ENCODE measurements at places on chromosomes 12 and 14.

DNA sequence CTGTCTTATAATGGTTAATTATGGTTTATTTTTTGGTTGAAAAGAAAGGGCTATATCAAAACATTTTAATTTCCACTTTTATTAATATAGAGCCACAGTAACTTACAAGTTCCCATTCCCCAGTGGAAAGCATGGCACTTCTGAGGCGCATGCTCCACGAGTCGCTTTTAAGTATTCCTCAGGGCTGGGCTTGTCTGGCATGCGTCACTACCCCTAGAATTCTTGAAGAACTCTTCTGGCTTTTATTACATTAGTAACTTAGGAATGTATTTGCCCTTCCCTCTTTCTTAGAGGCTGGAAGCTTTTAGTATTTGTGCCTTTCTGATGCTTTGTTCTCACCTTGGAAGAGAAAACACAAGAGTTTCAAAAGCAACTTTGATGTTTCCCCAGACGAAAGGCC lies 81.1 kb downstream of the ESR2 start:
- no peak for DNase-seq

- DNase-seq: no peak
Measured at GRCh38 chr14:38737686-38738407, 365.2 kb downstream of the SEC23A start.

DNA sequence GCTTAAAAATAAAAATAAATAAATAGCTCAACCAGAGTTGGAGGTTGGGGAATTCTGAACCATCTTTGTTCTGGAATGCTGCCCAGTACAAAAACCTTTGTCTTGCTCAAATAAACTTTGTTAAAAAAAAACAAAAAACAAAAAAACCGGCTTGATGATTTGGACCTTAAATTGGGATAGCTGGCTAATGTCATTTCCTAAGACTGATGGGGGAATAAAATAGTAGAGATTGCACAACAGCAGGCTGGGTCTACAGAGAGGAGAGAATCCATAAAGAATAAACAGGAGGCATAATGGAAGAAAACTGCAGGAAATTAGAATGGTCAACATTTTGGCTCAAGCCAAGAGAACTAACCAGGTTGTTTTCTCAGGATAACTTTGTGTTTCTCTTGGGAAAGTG lies 370.9 kb downstream of the AEBP2 start:
- DNase-seq: no peak

DNA sequence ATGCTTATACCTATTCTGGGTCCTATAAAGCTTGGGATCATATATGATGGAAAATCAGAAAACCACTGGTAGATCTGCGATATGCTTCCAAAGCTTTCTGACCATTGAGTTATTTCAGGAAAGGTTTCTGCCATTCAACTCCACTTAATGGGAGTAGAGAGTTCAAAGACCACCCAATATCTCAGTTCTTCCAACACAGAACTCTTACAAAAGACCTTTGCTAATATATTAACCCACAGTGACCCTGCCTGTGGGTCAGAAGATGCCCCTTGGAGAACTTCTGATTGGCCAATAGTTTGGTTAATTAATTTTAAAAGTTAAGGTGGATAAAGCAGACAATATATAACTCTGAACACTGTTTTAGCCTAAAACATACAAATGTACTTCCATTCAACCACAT lies 213.0 kb downstream of the IPO8 start:
- DNase-seq: no peak

DNA sequence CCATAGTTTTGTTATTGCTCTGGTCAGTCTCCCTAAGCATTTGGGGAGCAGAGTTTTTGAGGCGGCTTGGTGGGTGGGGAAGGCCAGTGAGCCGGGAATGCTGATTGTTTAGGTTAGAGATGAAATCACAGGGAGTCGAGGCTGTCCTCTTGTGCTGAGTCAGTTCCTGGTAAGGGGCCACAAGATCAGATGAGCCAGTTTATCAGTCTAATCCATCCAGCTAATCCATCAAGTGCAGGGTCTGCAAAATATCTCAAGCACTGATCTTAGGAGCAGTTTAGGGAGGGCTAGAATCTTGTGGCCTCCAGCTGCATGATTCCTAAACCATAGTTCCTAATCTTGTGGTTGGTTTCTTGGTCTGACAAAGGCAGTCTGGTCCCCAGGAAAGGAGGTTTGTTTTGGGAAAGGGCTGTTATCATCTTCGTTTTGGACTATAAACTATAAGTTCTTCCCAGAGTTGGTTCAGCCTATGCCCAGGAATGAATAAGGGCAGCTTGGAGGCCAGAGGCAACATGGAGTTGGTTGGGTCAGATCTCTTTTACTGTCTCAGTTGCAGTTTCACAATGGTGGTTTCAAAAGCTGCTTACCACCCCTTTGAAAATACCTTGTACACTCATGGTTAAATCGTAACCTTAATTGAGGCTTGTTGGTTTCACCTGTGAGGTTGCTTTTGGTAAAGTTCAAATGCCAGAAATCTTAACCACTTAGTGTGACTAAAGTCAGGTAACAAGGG lies 33.6 kb upstream of the HIGD1C start:
- no peak for DNase-seq

- no peak for DNase-seq
Measured at GRCh38 chr12:64894827-64895475, 70.5 kb downstream of the TBC1D30 start.
